ENCODE measurements at places on chromosomes 6 and 20.

GRCh38 chr20:62918147-62918546 is 8.2 kb downstream of the DIDO1 start:
- ATAC-seq, result peak; percentile 73

DNA sequence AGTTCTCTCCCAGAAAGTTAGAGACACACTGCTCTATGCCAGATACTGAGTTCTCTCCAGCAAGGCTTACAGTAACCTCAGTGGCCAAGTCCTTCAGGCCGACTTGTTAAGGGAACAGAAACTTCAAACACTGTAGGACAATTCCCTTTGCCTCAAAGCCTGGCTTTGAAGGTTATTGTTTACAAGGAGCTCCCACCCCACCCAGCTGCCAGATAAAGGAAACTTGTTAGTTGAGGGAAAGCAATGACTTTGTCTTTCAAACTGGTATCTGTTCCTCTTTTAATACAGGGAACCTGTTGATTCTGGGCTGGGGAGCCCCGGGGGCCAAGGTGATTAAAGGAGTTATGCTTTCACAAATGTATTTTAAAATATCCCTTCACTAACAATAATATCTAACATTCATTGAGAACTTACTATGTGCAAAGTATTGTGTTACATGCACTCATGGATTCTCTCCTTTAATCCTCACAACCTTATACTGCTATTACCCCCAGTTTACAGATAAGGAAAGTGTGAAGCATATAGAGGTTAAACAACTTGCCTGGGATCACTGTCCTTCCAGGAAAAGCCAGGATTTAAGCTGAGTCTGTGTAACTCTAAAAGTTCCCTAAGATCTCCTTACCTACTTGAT is 27.6 kb upstream of the CDKN1A start:
- no peak for ATAC-seq

- ATAC-seq, result no peak
Measured at GRCh38 chr20:16526433-16527380, 46.5 kb downstream of the KIF16B start.

DNA sequence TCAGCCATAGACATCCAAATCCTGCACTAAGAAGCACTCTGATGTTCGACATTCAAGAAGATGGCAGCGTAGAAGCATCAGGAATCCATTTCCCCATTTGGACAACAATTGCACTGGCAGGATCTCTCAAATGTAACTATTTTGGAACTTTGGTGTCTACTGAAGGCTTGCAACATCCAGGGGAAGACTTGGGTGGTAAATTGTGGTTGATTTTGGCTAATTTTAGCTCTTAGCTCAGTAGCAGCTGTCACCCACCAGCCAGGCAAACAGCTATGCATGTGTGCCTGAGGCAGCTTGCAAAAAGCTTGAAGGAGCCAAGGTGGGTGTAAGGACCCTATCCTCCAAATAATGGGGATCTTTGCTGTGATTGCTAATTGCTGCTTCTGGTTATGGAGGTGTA is 35.1 kb upstream of the PPP1R3G start:
- ATAC-seq, result no peak

GRCh38 chr6:53326372-53327016 is 22.3 kb downstream of the ELOVL5 start:
- ATAC-seq, result peak; percentile 56

DNA sequence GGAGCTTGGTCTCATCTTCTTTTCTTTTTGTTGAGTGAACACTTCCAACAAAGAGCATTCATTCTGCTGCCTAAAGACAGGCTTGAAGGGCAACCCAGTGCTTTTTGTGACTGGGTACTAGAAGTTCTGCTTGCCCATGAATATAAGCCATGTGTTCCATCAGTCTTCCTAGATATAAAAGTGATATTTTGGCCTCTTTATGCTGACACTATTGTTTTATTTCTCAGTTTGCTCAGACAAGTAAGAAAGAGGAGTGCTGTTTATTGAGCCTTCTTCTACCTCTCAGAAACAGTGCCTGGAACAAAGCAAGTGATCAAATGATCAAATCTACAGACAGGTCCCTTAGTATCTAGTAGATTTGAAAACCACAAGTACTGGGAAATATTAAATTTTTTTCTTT is 2.4 kb upstream of the DTNBP1 start:
- no peak for ATAC-seq

GRCh38 chr6:73665686-73666319 is 12.0 kb upstream of the SLC17A5 start:
- peak; percentile 76 for ATAC-seq

DNA sequence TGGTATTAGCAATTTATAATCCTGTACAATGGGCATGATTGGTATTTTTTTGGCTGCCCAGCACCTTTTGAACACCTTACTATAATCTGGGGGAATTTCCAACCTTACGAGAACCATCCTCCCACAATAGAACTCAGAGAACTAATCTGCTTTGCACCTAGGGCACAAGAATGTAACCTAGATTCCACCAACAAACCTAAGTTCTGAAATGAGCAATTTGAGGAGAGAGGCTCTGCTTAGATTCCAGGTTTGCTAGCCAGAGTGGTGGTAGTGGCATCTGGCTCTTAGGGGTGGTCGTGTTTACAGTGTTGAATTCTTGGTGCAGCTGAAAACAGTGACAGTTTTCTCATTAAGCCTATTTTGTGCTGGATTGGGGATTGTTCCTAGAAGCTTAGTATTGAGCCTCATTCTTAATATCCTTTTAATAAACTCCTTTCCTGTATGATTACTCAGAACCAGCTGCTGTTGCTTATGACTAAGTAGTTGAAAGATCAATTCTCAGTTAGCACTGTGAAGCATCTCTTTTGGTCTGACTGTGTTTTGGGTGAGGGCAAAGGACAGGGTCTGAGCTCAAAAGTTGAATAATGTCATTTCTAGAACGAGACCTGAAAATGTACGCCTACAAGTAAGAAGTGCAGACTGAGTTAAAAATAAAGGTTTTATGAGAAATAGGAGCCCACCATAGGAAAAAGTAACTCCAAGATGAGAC is 385.6 kb downstream of the CDKAL1 start:
- ATAC-seq, result peak; percentile 94

GRCh38 chr6:31142361-31142761 is 3.5 kb upstream of the PSORS1C2 start:
- ATAC-seq, result no peak

GRCh38 chr6:7882505-7883257 is 27.9 kb downstream of the TXNDC5 start:
- no peak for ATAC-seq

GRCh38 chr20:63759377-63759901 is 19.9 kb downstream of the SLC2A4RG start:
- no peak for ATAC-seq

- peak; percentile 47 for ATAC-seq
Measured at GRCh38 chr20:12965212-12965869, 43.4 kb upstream of the SPTLC3 start.

DNA sequence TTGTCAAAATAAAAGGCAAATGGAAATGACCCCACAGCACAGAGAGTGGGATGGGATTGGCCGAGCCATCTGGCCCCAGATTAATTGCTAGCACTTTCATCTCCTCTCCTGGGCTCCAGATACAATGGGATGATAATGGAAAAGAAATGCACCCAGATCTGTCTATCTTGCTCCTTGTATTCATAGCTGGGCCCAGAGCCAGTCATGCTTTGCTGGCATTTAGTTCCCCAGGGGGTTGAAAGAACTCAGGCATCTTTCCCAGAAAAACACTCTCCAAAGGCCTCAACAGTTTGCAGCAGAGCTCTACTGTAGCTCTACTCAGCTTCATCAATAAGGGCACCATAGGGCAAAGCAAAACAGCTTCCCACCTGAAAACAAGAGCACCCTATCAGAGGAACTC is 116.0 kb upstream of the FOXA2 start:
- ATAC-seq, result no peak

- ATAC-seq, result no peak
Measured at GRCh38 chr6:149429427-149430360, 29.6 kb downstream of the SUMO4 start.

GRCh38 chr6:140980265-140980887 is 1152.3 kb upstream of the GJE1 start:
- no peak for ATAC-seq

DNA sequence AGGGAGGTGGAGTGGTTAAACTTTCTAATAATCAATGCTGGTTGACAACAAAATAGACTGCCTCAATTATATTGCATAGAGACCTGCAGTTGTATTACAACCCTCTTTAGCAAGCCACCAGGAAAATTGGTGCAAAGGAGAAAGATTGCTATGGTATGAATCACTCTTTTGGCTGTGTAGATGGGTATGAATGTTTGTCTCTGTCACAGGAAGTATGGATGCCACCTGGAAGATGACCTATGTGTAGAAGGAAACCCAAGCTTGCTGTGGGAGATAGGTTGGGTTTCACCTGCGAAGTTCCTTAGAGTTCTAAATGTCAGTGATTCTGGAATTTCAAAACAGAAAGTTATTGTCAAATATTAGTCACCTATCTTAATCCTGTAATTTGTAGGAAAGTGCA is 134.6 kb downstream of the SOBP start:
- no peak for ATAC-seq

DNA sequence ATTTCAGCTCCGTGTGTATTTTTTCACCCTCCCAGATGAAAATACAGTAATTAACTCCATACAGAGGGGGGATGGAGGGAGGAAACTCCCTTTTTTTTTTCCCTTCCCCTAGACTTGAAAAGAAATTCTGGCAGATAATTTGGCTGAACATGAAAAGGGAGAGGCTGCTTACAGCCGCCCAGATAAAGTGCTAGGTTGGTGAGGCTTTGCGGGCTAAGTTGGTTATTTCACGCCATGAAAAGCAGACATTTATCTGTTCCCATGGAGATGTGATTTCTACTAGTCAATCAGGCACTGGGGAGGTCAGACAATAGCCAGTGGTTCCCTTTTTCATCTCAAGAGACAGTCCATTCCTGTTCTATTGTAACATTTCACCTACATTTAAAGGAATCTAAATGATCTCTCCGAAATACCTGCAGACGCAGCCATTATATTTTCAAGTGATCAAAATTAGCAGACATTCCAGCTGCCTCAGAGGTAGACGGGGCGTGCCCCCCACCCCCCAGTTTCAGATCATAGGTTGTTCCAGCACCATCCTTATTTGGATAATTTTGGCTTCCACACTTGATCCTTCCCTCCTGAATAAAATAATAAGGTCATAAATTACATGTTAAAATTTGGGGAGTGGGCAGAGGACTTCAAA is 143.9 kb upstream of the ZNF217 start:
- ATAC-seq, result no peak

DNA sequence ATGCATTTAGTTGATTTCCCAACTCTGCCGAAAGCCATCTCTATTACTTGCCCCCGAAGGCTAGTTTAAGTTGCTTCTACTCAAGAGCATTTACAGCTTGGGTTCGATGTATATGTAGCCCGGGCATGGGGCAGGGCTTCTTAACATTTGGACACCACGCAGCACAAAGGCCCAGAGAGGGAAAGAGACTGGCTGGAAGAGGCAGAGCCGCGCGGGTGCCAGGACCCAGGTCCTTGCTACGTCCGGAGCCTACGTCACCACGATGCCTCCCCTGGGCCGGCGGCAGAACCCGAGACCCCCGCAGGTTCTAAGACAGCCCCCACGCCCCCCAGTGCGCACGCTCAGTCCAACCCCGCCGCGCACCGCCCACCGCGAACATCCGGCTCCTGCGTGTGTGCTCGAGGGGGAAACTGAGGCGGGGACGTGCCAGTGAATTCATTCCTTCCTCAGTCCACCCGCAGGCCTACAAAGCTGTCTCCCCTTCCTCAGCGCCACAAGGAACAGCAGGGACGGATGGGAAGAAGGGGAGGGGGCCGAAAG is 367 bp upstream of the PCIF1 start:
- ATAC-seq, result peak; percentile 21

DNA sequence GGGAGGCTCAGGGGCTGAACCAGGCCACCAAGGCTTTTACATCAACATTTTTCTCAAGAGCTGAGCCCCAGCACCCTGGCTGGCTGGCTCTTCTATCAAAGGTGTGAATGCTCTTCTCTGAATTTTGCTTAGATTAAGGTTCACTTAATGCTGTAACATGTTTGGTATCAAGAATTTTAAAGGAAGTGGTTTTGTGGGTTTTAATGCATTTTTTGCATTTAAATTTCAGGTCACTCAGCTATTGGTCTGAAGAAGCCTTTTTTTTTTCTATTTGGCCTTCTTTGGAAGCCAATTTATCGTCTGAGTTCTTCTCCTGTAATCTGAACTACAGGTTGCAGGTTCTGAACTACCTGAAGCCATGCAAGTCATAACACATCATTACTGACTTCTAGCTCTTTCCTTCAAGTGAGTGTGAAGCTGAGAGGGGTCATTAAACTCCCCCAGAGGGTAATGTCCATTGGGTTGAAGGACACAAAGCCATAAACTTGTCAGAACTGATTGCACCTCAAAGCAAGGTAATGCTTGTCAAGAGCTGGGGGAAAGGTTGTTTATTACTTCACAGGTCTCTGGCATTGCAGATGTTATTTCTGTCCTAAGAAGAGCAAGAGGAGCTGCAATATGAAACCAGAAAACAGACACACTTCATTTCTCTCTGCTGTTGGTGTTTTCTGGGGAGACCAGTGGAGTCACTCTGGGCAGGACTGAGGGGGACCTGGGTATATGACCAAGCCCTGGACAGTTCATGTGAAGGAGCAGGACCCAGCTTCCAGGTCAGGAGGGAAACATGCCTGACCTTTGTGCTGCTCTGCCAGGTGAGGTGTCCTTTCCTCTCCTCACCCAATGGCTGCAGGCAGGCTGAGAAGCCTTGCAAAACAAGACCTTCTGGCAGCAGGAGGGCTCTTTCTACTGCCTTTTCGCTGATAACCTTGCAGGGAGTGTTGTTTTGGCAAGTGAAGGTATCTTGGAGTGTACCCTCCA is 26.1 kb upstream of the NEDD9 start:
- ATAC-seq, result peak; percentile 42

- no peak for ATAC-seq
Measured at GRCh38 chr6:117449549-117450439, 24.1 kb upstream of the ROS1 start.

- ATAC-seq, result no peak
Measured at GRCh38 chr6:123632641-123633040, 4.1 kb downstream of the TRDN start.

GRCh38 chr6:168865-169455 is 123.3 kb upstream of the DUSP22 start:
- no peak for ATAC-seq

- ATAC-seq, result no peak
Measured at GRCh38 chr6:157530126-157530525, 149.1 kb downstream of the ZDHHC14 start.

- ATAC-seq, result no peak
Measured at GRCh38 chr20:891706-892080, 24.4 kb downstream of the ANGPT4 start.

DNA sequence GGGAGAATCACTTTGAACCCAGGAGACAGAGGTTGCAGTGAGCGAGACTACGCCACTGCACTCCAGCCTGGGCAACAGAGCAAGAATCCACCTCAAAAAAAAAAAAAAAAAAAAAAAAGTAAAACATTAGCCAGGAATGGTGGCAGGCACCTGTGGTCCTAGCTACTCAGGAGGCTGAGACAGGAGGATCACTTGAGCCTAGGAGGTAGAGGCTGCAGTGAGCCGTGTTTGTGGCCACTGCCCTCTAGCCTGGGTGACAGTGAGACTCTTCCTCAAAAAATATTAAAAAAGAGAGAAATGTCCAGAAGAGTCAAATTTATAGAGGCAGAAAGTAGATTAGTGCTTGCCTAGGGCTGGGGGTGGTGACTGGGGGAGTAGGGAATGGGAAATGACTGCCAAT is 6.8 kb upstream of the PIGU start:
- no peak for ATAC-seq

Data from activated T-helper 17 cell treated with anti-CD3 and anti-CD28 coated beads, Interleukin-2, amount 50 U/mL, for 72 hours (primary cell).